B cell (primary cell): ENCODE measurements at places on chromosomes 4 and X. TPM values are rescaled to one million over a fixed set of nuclear protein-coding genes. Genes with fewer than 3 reads are reported as not detected.
A peak's percentile ranks its signal among the peaks of the same experiment; 100 is the strongest.

- no peak for DNase-seq
These were observed 69.5 kb downstream of the AASDH start for GRCh38 chr4:56317749-56318148.

DNA sequence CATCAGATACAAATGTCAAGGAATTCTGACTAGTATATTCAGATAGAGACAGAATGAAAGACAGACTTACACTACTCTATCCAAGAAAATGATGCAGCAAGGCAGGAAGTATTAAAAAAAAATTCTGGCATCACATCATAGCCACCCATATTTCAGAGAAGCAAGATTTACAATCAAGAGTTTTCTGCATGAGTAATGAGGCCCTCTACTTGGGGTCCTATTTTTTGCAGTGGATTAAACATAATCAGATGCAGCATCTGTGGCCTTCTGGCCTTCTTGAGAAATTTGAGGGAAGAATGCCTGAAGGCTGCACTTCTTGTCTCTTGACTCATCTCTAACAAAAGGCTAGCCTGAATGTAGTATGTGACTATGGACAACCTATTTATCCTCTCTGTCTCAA is 48.2 kb upstream of the SLIT2 start:
- DNase-seq: no peak

The DNAAF6 gene
- total RNA-seq: not detected in 2 replicates

DNA sequence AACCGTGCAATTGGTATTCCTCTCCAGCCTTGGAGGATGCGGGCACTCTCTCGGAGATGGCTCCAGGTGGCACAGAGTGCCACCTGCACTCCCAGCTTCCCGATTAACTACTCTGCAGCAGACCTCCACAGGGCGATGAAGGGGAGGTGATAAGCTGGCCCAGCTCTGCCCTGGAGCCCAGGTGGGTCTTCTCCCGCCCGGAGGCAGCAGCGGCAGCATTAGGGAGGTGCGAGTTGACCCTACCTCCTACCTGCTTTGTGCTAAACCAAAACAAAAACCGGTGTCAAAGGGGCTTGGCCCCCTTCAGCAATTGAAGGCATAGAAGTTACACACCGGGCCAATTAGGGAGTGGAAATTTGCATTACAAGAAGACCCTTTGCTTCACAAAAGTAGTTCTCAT is 137.4 kb upstream of the MAMLD1 start:
- no peak for DNase-seq

The CXCL1 gene
- total RNA-seq: not detected in 2 replicates

DNA sequence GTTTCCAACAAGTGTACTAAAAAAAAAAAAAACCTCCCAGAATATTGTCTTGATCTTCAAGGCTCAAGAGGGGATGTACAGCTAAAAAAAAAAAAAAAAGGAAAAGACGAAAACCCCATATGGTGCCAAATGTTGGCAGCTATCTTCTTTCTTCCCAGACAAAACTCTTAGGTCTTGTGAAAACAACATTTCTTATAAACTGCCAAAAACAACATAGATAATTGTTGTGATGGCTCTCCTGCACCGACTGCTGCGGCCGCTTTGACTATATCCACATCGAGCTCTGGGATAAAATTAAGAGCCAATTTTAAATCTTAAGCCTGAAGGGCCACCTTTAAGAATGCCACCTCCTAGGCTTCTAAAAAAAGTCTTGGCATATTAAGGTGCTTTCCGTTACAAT is 23.5 kb downstream of the PDGFC start:
- DNase-seq: no peak

The KLB gene
- total RNA-seq: 0.10 TPM in 1 of 2 replicates, not detected in the other

The MAGEA2B gene
- not detected in 2 replicates for total RNA-seq

GRCh38 chr4:156336511-156336910 is 382.8 kb upstream of the CTSO start:
- no peak for DNase-seq

DNA sequence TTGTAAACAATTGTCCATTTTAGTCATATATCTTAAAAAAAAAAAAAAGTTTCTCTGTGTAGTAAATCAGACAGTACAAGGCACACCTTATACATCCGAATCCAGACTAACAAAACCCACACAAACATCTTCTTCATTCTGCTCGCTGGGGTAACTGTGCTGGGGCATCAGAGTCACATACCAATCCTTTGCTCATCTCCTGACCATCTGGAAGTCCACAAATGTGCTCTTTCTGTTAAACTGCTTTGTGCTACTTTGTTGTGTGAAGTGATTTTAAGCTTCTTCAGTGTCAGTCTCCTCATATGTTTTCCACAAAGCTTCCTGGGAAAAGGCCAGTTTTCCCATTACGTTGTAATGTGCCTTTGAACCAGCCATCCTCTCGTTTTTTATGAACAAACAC is 86.2 kb upstream of the CBR4 start:
- no peak for DNase-seq

GRCh38 chr4:111649308-111649707 is 495.9 kb upstream of the FAM241A start:
- DNase-seq: no peak

DNA sequence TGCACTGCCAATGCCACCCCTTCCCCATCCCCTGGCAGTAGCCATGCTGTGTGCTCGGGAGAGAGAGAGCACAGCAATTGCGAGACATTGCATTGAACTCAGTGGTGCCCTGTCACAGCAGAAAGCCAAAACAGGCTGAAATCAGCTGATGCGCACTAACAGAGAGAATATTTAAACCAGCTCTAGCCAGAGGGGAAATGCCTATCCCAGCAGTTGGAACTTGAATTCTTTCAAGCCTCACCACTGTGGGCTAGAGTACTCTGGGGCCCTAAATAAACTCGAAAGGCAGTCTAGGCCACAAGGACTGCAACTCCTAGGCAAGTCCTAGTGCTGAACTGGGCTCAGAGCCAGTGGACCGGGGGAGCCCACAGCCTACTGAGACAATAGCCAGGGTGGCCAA is 17.7 kb upstream of the RP2 start:
- DNase-seq: no peak

GRCh38 chrX:118115953-118116712 is 477 bp downstream of the KLHL13 start:
- peak; percentile 3 for DNase-seq

DNA sequence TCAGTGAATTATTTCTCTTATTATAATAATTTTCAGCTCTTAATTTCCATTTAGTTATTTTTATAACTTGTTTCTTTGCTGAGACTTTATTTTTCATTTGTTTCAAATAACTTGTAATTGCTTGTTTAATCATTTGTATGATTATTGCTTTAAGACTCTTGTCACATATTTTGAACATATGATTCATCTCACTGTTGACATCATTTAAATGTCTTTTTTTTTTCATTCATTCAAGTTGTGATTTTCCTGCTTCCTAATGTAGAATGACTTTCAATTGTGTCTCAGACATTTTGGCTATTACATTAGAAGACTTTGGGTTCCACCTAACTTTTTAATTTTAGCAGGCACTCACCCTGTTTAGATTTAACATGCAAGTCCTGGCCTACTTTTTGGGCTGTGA is 234.8 kb upstream of the DIPK2B start:
- no peak for DNase-seq

GRCh38 chrX:37060999-37061398 is 52.8 kb downstream of the FAM47C start:
- DNase-seq: no peak

- no peak for DNase-seq
These were observed 158.6 kb downstream of the PAPSS1 start for GRCh38 chr4:107561481-107561880.

- DNase-seq: no peak
These were observed 191.7 kb upstream of the GPC4 start for GRCh38 chrX:133606990-133607389.

- no peak for DNase-seq
These were observed 20.3 kb downstream of the L1CAM start for GRCh38 chrX:153865685-153866084.

- DNase-seq: no peak
These were observed 215.4 kb downstream of the IL1RAPL1 start for GRCh38 chrX:28802625-28803024.

GRCh38 chrX:123081776-123082175 is 102.3 kb upstream of the GRIA3 start:
- no peak for DNase-seq

DNA sequence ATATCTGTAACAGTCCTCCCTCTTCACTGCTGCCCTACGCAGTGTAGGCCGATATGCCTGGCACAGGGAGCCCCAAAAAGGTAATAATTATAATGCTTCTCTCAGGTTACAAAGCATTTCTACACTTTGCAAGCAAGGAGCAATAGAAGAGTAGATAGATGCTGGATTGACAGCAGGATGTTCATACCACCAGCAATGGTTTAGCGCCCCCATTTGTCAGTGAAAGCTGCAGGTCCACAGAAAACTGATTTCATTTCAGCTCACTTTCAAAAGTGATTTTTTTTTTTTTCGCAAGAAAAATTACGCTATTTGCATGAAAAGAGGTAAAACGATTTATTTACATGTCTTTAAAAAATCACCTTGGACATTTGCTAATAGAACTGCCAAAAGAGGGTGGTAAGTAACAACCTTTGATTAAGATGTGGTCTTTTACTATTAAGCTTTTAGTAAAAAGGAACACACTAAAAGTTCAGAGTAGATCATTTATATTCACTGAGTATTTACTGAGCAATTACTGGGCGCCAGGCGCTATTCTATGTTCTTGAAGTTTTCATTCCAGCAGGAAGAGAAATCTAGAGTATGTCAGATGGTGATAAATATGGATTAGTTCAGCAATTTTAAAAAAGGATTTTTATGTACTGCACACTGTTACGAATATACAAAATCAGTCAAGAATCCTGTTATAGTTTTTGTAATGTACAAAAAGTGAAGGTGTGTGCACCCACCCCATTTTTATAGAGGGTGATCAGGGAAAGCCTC is 34.4 kb downstream of the HPF1 start:
- DNase-seq: no peak

- DNase-seq: no peak
These were observed at the start of gene ADH6 for GRCh38 chr4:99219072-99219471. Gene ADH6, minus strand, starts transcription at chr4:99219246. Its CDS starts 94 bp downstream, at chr4:99219152.

- DNase-seq: peak; percentile 47
These were observed 13.8 kb downstream of the RNF4 start for GRCh38 chr4:2482693-2483092.

DNA sequence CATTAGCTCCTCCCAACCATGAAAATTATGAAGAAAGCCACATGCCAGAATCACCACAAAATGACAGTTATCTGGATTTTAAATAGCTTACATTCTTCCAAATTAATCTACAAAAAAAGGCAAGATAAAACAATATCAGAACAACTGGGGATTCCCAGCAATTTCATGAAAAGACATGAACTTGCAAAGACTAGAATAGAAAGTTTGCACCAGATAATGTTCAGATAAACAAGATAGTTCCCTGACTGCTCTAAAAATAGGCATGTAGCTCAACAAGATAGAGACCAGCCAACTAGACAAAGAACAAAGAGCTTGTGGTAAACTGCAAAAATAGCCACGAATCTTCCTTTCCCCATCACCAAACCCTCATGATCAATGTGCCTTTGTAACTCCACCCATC is 30.3 kb upstream of the DDX53 start:
- no peak for DNase-seq

The ABCG2 gene
- total RNA-seq: 0.07 TPM in 1 of 2 replicates, not detected in the other

GRCh38 chr4:80767944-80768343 is 262.6 kb upstream of the BMP3 start:
- DNase-seq: no peak

The TMPRSS11B gene
- not detected in 2 replicates for total RNA-seq

GRCh38 chrX:76026751-76027150 is 146.1 kb upstream of the PBDC1 start:
- no peak for DNase-seq

The FMR1NB gene
- total RNA-seq: not detected in 2 replicates

- DNase-seq: no peak
These were observed 37.6 kb downstream of the KIT start for GRCh38 chr4:54695337-54695736.

GRCh38 chr4:73446336-73446938 is 10.4 kb downstream of the AFP start:
- DNase-seq: peak; percentile 41

The FRMD7 gene
- not detected in 2 replicates for total RNA-seq

The ADH1C gene
- not detected in 2 replicates for total RNA-seq

DNA sequence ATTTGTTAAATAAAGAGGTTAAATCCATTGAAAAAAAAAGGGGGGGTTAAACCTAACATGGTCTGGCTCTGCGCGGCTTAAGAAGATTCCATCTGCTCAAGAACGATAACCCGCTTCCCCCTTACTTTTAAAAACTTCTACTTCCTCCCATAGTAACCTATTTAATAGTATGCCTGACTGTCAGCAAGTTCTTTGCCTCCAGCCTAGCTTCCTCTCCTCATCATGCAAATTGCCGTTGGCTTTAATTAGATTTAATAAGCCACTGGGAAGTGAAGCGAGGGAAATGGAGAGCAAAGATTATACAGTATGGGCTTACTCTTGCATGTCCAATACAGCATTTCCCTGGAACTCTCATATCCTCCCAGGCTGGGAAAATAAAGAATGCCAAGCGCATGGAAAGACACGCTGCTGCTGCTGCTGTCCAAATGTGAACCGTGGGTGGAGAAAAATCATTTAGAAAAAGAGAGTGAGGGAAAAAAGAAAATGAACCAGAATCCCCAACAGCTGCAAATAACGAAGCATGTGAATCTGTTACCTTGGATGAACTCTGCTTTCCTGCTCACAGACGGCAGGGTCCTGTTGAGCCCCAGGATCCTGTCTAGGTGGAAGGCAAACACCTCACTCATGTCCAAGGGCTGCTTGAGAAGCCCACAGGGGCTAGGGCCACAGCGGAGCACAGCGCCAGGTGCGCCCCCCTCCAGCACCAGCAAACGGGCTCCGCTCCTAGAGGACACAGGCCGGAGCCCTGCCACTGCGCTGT is 2.7 kb downstream of the GASK1B start:
- DNase-seq: no peak

The ENPP6 gene
- total RNA-seq: not detected in 2 replicates

The UGT2B15 gene
- not detected in 2 replicates for total RNA-seq

GRCh38 chrX:85107407-85107806 is 103.7 kb downstream of the APOOL start:
- DNase-seq: no peak

- DNase-seq: no peak
These were observed 184.3 kb downstream of the HS6ST2 start for GRCh38 chrX:132774010-132774714.

GRCh38 chr4:109352941-109353340 is 50.5 kb upstream of the COL25A1 start:
- DNase-seq: no peak

DNA sequence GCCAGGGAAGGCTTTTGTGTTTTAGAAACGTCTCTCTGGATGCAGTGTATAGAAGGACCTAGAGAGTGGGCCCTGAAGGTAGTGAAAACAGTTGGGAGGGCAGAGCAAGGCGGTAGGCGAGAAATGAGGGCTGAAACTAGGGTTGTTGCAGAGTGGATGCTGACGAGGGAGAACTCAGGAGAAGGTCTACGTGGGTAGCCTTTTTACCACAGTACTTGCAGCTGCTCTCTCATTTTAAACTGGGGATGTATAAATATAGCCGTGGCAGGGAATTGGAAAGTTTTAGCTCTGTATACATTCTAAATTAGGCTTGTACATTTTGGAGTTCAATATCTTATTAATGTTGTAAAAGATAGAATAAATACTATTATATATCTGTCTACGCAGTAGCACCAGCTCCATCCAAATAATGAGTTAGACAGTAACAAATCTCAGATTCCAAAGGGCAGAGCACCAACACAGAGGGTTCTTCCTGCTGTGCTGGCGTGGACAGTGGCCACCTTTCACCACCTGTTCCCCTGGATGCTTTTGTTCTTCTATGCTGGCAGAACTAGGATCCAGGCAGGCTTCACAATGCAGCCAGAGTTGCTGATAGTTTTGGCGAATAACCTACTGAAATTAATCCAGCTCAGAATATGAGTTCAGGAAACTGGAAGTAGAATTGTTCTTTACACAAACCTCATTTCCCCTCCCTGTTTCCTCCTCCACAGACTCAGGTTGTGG is 31.7 kb downstream of the CCNG2 start:
- DNase-seq: no peak
